HepG2 (cell line): ENCODE measurements at places on chromosomes 4 and X.

GRCh38 chr4:175412746-175413145, 399.3 kb downstream of the GPM6A start:
- no peak for DNase-seq

GRCh38 chrX:24465532-24465865, 413 bp downstream of the PDK3 start:
- DNase-seq, result no peak

DNA sequence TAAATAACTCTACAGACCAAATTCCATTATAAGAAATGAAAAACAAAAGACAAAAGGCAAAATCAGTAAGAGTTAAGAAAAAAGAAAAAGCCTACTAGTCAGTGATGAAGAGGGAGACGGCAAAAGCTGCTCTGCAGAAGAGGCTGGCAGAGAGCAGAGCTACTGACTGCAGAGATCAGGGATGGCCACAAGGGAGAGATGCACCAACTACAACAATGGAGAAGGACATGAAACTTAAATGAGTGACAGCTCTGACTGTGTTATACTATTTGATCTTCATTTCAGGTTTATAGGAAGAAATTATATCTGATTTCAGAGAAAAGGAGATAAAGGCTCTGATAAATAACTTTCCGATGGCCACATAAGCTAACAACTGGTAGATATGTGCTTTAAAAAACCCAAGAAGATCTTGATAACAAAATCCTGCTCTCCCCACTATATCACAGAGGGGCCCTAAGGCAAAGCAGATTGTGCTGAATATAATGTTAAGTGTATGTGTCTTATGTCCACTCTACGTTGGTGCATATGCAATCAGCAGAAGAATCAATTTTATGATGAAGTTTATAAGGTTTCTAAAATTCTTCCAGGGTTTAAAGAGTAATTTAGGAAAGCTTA, 58.4 kb upstream of the COX18 start:
- DNase-seq, result peak; percentile 9

DNA sequence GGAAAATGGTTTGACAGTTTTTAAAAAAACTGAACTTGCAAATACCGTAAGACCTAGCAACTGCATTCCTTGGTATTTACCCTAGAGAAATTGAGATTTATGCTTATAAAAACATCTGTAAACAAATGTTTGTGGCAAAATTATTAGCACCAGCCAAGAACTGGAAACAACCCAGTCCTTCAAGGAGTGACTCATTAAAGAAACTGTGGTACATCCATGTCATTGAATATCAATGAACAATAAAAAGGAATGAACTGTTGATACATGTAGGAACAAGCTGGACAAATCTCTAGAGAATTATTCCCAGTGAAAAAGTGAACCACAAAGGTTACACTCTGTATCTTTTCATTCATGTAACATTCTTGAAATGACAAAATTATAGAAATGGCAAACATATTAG, 240.2 kb upstream of the ADAMTS3 start:
- no peak for DNase-seq

GRCh38 chr4:77418333-77418732, 187.3 kb upstream of the CXCL13 start:
- no peak for DNase-seq

DNA sequence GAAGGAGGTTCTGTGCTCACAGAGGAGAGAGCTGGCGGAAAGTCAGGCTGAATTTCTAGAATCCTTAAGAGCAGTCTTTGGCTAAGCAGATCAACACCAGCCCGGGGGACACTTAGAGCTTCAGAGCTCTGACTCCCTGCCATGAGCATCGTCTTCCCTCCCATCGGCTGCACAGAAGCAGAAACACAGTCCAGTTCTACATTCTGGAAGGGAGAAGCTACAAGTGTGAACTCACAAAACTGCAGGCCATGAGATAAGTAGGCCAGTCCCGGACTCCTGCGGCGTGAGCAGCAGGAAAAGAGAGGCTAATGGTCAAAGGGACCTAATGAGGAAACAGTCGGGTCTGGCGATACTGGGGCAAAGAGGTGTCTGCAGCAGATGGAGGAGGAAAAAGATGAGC, 211.5 kb downstream of the DHX15 start:
- DNase-seq, result no peak

DNA sequence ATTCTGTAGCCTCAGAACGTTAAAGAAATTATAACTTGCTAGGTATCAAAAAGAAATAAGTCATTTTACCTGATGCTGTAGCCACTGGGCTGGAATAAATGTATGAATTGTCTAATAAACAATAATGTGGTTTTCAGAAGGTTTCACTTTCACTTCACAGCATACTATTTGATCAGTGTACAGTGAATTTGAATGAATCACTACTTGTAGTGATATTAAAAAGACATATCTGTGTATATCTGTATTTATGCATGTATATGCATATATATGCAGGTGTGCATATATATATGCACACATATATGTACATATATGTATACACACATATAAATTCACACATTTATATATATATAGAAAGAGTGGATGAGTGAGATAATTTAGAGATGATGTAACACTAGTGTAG, 440.0 kb upstream of the PCDH10 start:
- DNase-seq, result no peak

DNA sequence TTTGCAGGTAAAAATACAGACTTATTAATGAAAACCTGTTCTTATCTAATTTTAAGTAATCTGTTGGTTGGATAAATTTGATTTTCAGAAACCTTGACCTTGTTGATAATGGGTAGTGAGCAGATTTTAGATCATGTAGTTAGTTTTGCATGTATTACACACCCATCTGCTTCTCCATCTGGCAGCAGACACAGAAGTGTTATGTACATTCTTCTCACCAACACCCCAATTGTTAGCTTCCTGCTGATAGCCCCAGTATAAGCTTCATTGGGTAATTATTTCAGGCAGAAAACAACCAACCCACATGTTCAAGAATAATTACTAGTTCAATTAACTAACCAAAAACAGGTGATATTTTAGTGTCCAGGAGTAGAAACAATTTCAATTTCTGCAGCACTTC, 1740.5 kb upstream of the AGA start:
- no peak for DNase-seq

- peak; percentile 28 for DNase-seq
Measured at GRCh38 chrX:48648336-48648751, 35.3 kb upstream of the WAS start.

GRCh38 chrX:149531599-149531998, 9.2 kb upstream of the EOLA1 start:
- DNase-seq, result no peak

GRCh38 chrX:115226929-115227328, 7.0 kb downstream of the LRCH2 start:
- peak; percentile 33 for DNase-seq

GRCh38 chrX:83511208-83511607, 3.1 kb downstream of the POU3F4 start:
- no peak for DNase-seq

DNA sequence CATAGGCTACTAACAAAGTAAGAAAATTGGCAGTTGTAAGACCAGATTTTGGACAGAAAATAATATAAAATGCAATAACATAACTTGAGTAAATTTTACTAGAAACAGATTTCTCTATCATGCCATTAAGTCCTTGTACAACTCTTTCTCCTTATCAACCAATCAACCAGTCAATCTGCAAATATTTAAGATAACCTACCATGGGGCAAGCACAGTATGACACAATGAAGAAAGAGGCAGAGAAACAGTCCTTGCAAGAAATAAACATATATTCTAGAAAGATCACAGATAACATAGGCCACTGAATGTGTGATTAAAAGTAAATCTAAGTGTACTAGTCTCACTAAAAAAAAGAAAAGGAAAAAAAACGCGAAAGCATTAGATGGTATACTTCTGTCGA, 194.8 kb downstream of the PPP3CA start:
- DNase-seq, result no peak

GRCh38 chrX:102712981-102713625, 855 bp downstream of the GPRASP2 start:
- no peak for DNase-seq

- DNase-seq, result no peak
Measured at GRCh38 chr4:142091085-142091513, 454.7 kb downstream of the IL15 start.

DNA sequence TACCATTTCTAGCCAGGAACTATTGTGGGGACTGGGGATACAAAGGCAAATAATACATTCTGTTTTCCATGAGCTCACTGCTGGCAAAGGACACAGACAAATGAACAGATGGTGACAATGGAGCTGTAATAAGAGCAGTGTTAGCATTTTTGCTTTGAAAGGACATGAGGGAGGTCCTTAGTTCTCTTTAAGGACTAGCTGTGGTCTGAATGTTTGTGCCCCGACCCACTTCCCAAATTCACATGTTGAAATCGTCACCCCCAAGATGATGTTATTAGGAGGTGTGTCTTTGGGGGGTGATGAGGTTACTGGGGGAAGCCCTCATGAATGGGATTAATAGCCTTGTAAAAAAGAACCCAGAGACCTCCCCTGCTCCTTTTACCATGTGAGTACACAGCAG, 30.3 kb downstream of the CCNG2 start:
- no peak for DNase-seq

DNA sequence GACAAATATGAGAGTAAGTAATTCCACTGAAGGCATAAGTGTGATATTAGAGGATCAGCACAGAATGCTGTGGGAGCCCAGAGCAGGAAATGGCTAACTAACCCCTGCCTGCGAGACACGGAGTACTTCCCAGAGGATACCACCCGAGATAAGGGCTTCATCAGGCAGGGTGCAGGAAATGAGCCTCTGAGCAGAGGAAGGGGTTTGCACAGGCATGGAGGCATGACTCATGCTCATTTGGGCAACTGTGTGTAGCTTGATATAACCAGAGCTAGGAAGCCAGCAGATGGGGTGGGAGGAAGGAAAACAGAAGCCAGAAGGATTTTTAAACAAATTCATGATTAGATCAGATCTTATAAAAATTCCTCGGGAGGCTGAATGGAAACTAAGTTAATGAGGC, 70.0 kb upstream of the TSPAN5 start:
- no peak for DNase-seq

GRCh38 chrX:71618303-71618721, at the start of gene CXCR3:
Gene CXCR3 (minus strand): TSS chrX:71618511. CDS start chrX:71618449, 62 bp downstream.
- DNase-seq, result no peak

GRCh38 chr4:90165883-90166282, 38.7 kb downstream of the CCSER1 start:
- DNase-seq, result no peak

DNA sequence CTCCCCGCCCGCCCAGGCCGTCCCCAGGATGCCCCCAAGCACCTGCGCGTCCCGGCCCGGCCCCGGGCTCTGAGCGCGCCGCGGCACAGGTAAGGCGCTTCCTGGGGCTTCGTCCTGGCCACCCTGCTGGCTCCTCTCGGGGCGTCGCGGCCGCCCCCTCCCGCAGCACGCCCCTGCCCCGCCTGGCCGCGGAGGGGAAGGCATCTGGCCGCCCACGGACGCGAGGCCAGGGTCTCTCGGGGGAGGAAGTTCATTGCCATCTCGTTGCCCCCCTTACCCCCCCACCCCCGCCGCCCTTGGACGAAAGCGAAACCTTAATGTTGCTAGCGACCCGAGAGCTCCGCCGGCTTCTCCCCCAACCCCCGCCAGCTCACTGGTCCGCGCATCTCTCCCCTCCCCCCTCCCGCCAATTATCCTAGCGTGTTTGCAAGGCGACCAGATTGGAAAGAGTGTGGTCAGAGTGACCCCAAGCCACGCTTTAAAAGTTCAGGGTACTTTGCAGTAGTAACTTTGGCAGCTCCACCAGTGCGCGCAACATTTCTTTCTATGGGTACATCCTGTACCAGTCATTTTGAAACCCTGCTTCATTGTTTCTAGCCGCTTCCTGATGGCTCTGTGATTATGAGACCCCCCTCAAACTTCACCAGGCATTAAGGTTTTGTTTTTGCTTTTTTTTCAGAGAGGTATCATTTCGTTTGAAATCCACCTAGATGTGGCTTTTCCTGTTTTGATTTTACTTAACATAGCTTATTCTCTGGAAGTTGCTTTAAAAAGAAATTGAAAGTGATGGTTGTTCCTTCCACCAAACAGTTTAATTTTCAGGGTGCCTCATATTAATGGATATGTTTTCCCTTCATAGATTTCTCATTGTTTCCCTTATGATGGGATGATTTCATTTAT, 626 bp downstream of the TBC1D1 start:
- DNase-seq, result no peak

DNA sequence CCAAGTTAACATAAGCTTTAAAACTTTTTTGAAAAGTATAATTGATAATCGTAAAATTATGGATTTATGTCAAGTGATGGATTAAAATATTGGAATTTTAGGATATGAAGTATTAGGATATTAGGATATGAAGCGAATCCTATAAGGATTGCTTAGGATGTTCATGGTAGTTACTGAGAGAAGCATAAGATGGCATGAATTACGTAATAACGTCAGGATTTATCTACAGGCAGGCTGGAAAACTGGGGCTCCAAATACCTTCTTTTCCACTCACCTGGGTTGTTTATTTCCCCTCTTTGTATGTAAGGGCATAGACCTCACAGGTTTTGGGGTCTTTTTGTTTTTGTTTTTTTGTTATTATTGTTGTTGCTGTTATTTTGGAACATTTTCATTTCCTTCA, 65.2 kb upstream of the TMEM33 start:
- no peak for DNase-seq

DNA sequence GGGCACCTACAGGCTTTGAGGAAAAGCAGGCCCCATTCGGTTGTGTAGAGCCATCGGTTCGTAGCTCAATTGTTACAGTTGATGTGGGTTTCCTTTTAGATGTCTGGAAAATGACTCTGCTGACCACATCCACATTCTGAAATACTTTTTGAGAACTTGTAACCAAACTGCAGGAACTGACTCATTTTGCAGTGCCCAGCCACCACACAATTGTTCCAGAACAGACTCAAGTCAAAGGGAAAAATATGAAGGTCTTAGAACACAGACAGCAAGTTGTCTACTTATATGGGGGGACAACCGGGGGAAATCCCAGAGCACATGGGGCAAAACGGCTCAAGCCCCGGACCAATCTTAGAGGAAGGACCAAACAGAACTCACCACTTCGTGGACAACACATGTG, 557.6 kb upstream of the DIPK2B start:
- no peak for DNase-seq

DNA sequence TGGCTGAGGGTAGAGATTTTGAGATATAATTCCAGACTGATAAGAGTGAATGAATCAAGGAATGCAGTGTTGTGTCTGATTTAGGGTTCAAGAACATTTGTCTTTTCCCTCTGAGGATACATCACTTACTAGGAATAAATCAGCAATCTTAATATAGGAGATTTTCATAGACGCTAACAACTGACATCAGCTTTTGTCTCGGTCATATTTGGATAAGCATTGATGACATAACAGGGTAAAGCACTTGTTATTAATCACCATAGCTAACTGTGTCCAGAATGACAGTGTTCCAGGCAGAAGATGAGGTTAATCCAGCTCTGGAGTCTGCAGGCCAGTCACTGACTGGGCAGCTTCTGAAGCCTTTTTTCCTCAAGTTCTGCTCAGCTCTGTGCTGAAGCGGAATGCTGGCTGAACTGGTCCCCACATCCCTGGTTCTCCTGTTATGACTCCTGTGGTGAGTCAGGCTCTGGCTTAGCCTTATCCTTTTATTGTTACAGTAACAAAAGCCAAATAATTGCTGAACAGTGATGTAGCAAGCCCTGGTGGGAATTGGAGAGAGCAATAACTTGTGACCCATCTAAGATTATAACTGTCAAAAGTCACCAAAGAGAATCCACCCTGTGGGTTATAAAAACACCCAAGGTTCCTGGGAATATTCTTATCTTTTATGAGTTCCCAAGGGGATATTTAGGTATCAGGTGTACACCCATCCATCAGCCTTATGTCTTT, 41.8 kb downstream of the FNIP2 start:
- DNase-seq, result no peak

- DNase-seq, result peak; percentile 64
Measured at GRCh38 chrX:151396825-151397740, at the start of gene VMA21. Gene VMA21 (plus strand): TSS chrX:151397206. CDS start chrX:151397309, 103 bp downstream.

GRCh38 chr4:808860-809570, 16.9 kb downstream of the CPLX1 start:
- no peak for DNase-seq

- no peak for DNase-seq
Measured at GRCh38 chrX:53186351-53186750, 38.7 kb downstream of the KDM5C start.
